Mesothelial cell of epicardium (in vitro differentiated cells): ENCODE measurements at places on chromosomes 1 and 21. TPM values are rescaled to one million over a fixed set of nuclear protein-coding genes. Genes with fewer than 3 reads are reported as not detected.

Gene SHE
- total RNA-seq, result 0.29 to 0.54 TPM (median 0.47 TPM) in 3 replicates

Gene ZNF692
- 78.9 to 84.2 TPM (median 80.1 TPM) in 3 replicates for total RNA-seq

DNA sequence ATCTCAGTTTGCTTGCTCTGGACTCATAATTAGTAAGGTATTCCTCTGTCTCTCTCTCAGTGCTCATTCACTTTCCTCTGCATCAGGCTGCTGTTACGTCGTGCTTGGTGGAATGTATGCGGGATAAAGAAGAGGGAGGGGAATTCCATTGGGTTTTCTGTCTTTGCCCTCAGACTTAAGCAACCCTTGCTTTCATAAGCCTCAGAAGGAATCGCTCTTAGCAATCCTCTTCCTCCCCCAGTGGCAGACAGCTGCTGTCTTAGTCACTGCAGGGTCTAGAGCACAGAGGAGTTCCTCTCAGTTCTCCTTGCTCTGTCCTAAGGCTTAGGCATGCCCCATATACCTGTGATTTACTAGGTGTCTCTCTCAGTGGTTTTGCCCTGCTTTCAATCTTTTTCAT lies 19.1 kb upstream of the NTMT2 start:
- peak overlapping the region; percentile 2 for H3K27ac ChIP-seq
- no peak for DNase-seq
- H3K36me3 ChIP-seq, result no peaks in the 10 kb centered on the region
- no peak overlapping the region for H3K4me3 ChIP-seq

Gene SLC2A5
- total RNA-seq, result 0.07 to 0.13 TPM (median 0.11 TPM) in 3 replicates

- H3K36me3 ChIP-seq, result no peaks in the 10 kb centered on the region
- peak overlapping the region; percentile 7 for H3K27ac ChIP-seq
- peaks cover 34% of the 10 kb centered on the region for H3K4me1 ChIP-seq
- H3K27me3 ChIP-seq, result no peaks in the 10 kb centered on the region
- DNase-seq, result no peak
Measured at GRCh38 chr1:202161151-202162046, 997 bp upstream of the PTPN7 start.

Gene SLC27A3
- 28.5 to 32.1 TPM (median 29.7 TPM) in 3 replicates for total RNA-seq

GRCh38 chr1:155253797-155254196 lies 1.5 kb downstream of the ENTREP3 start:
- H3K4me3 ChIP-seq, result peak overlapping the region; percentile 75
- H3K27me3 ChIP-seq, result no peaks in the 10 kb centered on the region
- peak overlapping the region; percentile 76 for H3K27ac ChIP-seq

Gene SLC37A1
- 13.0 to 15.9 TPM (median 14.8 TPM) in 3 replicates for total RNA-seq

DNA sequence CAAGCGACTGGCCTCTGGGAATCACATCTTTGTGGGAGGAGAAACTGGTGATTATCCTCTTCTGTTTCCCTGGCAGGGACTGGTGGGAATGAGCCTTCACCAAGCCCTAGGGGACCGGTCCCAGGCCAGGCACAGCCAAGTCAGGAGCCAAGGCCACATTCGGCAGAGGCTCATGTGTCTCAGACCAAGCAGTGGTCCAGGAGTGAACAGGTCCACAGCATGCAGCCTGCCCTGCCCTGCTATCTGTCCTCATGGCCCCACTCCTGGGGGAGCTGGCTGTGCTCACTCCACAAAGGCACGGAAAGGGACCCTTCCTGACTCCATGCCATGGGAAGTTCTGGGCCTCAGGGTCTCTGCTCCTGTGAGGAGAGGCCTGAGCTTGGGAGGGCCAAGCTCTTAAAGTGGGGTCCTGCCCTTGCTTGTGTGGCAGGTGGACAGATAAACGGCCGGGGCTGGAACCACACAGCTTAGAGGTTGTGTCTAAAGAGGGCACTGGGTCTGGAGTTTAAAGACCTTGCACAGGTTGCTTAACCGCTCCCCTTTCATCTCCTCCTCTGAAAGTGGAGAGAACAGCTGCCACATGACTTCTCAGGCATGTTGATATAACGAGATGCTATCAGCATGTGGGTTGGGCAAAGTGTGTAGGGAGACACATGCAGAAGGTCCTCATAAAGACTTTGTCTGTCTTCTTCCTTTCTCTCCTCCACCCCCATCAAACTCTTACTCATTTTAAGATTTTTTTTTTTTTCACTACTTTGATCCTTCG lies 57.5 kb downstream of the CASQ2 start:
- peaks cover 58% of the 10 kb centered on the region for H3K4me1 ChIP-seq
- no peak for DNase-seq
- no peaks in the 10 kb centered on the region for H3K36me3 ChIP-seq
- no peak overlapping the region for H3K4me3 ChIP-seq

DNA sequence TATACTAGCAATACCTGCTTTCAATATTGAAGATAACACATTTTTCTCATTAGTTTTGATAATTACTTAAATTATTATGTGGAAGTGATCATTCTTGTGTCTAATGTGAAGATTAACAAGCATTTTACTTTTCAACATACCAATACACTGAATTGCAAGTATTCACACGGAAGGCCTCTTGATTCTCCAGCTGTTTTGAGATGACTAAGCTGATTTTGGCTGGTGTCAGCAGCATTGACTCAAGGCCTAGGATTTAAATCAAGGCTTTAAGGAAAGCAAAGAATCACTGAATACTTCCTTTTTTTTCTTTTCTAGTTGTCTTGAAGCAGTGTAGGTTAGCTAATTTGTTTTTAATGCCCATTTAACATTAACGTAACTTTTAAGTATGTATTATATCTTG lies 373.7 kb downstream of the SRGAP2C start:
- no peak for DNase-seq
- no peaks in the 10 kb centered on the region for H3K27me3 ChIP-seq
- peak overlapping the region; percentile 9 for H3K27ac ChIP-seq
- H3K4me1 ChIP-seq, result no peaks in the 10 kb centered on the region
- H3K4me3 ChIP-seq, result no peak overlapping the region
- no peaks in the 10 kb centered on the region for H3K36me3 ChIP-seq

Gene PTGER3
- 0.29 to 0.59 TPM (median 0.54 TPM) in 3 replicates for total RNA-seq
